ENCODE measurements at places on chromosomes 11 and 22. TPM values are rescaled to one million over a fixed set of nuclear protein-coding genes. Genes with fewer than 3 reads are reported as not detected.

GRCh38 chr11:2892967-2893528 lies 7.5 kb upstream of the CDKN1C start:
- no peak for DNase-seq

DNA sequence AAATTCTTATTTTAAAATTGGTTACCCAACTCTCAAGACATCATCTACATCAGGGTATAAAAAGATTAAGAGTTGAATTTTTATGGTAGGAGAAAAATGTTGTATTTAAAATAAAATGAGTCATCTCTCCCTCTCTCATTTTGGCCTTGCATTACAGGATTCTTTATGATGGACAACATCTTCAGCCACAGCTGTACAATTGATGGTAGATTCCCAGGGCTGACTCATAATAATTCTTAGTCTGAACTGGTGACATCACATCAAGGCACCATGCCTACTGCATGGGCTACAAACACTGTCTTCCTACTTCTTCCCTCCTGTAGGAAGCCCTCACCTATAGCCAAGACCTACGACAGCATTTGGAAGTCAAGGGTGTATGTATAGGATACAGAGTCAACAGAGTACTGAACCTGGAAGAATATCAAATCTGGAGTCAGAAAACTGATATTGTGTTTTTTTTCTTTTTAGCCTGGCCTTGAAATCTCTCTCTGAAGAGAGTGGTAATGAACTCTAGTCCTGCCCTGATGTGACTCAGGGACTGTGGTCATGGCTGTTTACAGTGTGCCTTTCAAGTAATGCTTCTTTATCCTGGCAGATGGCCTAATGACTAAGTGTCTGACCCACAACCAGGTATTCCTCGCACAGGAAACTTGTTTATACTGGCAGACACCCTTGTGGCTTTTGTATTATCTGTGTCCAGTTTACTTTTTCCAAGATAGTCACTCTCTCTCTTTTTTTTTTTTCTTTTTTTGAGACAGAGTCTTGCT lies 32.5 kb downstream of the MRGPRX2 start:
- DNase-seq, result no peak

DNA sequence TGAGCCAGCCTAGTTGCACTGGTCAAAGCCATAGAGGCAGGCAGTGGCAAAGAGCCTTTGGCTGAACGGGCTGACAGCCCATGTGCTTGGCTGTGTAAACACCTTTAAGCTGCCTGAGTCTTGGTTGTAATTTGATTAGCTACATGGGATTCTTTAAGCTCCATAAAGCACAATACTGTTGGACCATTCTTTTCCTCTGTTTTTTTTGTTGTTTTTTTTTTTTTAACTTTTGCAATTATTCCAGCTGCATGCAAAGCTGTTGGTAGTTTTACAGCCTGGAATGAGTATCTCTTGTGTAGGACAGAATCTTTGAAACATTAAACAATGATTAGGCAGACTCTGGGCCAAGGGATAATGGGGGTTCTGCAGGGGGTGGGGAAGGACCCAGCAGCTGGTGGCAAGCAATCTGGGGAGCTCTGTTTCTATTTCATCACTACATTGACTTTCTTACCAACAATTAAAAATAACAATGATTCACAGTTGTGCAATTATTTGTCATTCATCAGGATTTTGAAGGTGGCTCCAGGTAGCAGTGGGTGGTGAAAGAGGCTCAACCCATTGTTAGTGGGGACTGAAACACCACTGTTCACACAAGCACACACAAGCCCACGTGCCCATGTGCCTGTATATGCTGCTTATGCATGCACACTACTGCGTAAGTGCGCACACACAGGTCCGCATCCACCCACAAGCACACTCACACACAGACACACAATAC lies 69.5 kb upstream of the CSNK2A3 start:
- no peak for DNase-seq

DNA sequence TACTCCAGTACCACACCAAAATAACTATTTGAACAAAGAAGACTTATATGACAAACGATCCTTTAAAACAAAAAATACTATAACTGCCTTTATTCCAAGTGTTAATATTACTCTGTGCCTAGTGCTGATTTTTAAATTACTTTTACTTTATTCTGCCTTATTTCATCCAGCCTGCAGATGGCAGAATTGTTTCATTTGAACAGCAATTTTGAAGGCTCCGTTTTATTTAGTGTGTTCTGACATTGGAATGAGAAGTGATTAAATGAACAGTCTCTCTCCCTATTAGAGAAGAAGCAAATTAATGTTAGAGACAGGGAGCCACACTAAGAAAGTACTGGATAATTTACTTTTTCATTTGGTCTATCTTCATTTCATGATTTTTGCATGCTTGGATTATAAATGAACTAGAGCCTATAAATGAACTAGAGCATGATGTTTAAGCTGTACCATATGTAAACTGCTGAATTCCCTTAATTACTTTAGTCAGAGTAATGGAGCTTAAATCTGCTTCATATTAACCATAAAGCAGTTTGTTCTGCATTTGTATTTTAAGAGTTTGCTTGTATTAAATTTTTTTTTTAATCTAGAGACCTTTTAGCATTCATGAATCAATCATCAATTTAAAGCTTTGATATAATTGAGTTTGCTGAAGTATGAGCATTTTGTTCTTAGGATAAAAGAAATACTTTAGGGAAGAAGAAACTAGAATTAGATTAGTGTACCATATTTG lies 9.8 kb downstream of the PDHX start:
- DNase-seq, result no peak

DNA sequence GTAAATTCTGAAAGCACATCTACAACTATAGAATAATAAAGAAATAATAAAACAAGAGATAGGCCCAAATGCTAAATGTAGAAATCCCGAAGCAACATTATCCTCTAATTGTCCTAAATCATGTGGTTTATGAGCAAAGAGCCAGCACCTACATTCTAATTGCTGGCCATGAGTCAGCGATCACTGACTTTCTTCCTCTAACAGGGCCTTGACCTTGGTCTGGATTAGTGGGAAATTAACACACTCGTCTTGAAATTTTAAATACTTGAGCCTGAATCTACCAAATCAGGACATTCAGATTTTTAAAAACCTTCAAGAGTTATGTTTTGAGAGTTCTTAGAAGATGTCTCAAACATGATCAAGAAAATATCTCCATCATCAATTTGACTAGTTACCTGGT lies 727.6 kb downstream of the METTL15 start:
- no peak for DNase-seq

- DNase-seq, result no peak
Observed at GRCh38 chr22:30865656-30866055, 102.9 kb downstream of the MORC2 start.

GRCh38 chr11:93330446-93330984 lies at the start of gene DEUP1:
DEUP1 (plus strand) TSS chr11:93330742; CDS start chr11:93332260, 1,518 bp downstream.
- DNase-seq, result no peak

DNA sequence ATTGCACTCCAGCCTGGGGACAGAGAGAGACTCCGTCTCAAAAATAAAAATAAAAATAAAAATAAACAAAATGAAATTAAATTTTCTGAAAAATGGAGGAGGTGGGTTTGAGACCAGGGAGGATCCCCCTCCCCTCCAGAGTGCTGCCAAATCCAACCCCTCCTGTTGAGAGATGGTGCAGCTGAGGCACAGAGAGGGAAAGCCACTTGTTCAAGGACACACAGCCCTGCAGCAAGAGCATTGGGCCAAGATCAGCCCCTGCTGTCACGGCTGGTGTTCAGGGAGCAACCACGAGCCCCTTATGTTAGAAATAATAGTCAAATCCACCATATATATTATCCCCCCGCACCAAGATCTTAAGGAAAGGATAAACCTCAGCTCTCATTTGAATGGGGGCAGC lies 2.7 kb downstream of the MYO18B start:
- DNase-seq, result no peak

- DNase-seq, result no peak
Observed at GRCh38 chr22:31867386-31868153, 76.8 kb upstream of the YWHAH start.

GRCh38 chr11:123125169-123125568 lies 63.2 kb upstream of the HSPA8 start:
- no peak for DNase-seq

DNA sequence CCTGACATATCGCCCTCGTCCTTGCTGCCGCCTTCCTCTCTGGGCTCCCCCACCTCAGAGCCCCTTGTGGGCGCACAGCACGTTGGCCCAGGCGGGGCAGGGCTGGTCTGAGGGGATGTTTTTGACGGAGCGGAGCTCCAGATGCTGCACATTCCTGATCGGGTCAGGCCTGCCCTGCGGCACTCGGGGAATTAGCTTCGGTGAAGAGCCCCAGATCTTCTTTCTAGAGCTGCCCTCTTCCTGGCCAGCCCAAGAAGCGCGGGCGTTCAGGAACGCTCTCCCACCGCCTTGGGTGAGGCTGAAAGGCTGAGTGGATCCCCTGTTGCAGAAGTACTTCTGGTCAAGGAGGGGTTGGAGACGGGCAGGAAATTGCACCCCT lies 12.1 kb downstream of the YPEL4 start:
- DNase-seq, result no peak

- DNase-seq, result no peak
Observed at GRCh38 chr11:75160220-75160757, 9.4 kb downstream of the SLCO2B1 start.

DNA sequence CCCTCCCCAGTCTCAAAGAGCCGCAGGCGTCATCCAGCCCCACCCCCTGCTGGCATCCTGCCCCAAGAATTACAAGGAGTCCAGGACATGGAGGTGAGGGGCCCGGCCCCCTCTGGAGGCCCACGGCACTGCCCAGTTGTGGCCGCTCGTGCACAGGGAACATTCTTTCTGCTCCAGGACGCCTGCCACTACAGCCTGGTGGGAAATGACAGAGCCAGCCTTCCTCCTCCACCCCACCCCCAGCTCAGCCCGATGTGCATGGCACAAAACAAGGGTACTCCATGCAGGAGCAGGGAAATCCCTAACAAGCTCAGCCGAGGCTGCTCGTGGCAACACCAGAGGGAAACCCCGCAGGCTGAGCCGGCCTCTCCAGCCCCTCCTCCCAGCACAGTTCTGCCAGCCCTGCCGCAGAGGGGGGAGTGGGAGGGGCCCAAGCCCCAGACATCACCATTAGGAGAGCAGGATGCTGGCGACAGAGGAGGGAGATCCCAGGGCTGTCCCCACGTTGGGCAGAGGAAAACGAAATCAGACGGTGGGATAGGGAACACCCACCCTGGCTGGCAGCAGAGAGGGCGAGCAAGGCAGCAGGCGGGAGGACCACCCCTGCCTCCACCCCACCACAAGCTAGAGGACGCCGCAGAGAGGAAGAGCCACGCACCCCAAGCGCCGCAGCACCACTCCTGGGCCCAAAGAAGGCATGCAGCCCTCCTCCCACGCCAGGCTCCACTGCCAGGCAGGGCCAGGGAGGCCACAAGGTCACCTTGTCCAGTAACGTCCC lies 10.0 kb downstream of the IGSF9B start:
- DNase-seq, result no peak

DNA sequence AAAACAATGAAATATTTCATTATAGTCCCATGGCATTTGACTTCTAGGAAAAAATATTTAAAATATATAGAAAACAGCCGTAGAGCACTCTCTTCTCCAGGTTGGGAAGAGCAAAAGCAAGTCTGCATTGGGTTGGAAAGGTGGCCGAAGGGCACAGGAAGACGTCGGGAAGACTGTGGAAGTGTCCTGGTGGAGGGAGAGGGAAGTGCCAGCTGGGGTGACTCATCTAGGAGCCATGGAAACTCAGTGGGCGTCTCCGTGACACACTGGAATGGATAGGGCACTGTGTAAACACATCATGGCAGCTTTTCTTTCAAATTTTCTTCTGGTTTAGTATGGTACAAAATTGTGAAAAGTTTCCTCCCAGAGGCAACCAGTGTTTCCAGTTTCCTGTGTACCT lies 12.7 kb downstream of the GTPBP1 start:
- no peak for DNase-seq

GRCh38 chr11:98657711-98658110 lies 363.0 kb upstream of the CNTN5 start:
- DNase-seq, result no peak

- DNase-seq, result no peak
Observed at GRCh38 chr11:90629229-90629806, 406.5 kb upstream of the CHORDC1 start.

- no peak for DNase-seq
Observed at GRCh38 chr11:79312617-79313529, 128.0 kb downstream of the TENM4 start.

DNA sequence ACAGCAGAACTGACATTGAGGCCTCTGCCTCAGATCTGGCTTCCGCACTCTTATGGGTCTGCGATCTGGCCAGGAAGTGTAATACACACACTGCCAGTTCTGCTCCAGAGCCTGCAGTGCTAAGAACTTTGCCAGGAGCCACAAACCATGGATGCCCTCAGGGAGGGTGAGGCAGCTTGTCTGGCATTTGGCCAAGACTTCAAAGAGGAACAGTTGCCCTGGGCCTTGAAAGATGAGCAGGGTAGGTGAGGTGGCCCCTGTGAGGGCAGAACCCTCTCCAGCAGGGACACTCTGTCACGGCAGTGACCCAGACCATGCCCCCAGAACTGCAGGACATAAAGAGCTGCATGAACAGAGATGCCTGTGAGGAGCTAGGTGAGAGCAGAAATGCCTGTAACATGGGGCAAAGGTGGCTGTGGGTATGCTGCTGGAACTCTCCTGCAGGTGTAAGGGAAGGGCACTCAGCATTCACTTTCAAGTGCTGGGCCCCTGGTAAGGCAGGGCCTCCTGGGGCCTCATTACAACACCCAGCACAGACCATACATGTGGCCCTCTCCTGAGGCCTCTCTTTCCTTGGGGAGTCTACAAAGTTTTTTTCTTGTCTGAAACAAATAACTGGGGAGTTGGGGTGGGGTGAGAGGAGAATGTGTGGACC lies 47.3 kb downstream of the NEU3 start:
- DNase-seq, result no peak

- DNase-seq, result no peak
Observed at GRCh38 chr11:11814614-11815452, 26.9 kb upstream of the USP47 start.

DNA sequence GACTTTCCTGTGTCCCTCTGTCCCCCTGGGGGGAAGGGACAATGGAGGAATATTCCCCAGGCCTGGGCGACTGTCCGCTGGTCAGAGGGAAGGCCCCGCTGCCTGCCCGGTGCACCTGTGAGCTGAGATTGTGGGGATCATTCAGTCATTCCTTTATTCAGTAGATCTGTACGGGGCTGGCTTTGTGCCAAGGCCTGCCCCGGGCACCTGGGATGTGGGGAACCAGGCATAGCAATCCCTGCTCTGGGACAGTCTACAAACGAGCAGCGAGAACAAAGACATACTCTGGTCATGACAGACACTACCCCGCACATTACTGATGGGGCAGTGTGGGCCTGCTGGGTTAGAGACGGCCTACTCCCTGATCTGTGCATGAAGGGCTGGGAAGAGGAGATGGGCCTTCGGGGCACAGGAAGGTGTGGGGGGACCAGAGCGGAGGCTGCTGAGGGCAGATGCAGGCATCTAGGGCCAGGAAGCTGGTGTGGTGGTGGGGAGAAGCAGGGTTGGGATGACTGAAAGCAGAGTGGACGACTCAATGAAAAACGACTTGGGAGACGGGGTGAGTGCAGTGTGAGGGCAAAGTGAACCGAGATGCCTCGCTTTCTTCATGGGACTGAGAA lies 1.8 kb upstream of the MYO7A start:
- DNase-seq, result no peak

MMP12 gene
- total RNA-seq, result not detected

LUZP2 gene
- total RNA-seq, result not detected

ELMOD1 gene
- not detected for total RNA-seq

RASD2 gene
- not detected for total RNA-seq

IGLL1 gene
- not detected for total RNA-seq

PATE3 gene
- not detected for total RNA-seq

CREB3L1 gene
- 1.0 TPM for total RNA-seq

ARAP1 gene
- 91.5 TPM for total RNA-seq

CAVIN3 gene
- total RNA-seq, result 8.6 TPM

OR51I1 gene
- not detected for total RNA-seq

PDE3B gene
- total RNA-seq, result 2.9 TPM

GAL gene
- total RNA-seq, result not detected

ZP1 gene
- not detected for total RNA-seq

GALNT18 gene
- total RNA-seq, result 7.0 TPM

All from GM12878 (cell line).